ENCODE measurements at places on chromosomes 6 and 20.

DNA sequence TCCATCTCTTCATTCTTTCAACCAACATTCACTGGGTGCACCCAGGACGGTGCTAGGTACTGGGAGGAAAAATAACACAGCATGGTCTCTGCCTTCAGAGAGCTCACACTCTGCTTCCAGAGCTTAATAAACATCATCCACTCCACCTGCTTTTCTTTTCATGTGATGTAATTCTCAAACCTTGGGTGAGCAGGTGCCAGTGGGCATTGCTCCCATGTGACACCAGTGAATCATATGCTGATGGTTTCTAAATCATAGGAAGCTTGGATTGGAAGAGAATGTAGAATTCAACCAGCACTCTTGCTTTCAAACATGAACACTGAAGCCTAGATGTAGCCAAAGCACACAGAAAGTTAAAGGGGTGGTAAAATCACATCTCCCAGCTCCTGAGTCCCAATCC, 189.8 kb downstream of the FOXA2 start:
- DNase-seq = no peak

- DNase-seq = no peak
Observed at GRCh38 chr20:7031222-7031621, 263.7 kb downstream of the BMP2 start.

- no peak for DNase-seq
Observed at GRCh38 chr20:46640536-46641311, 10.5 kb downstream of the SLC13A3 start.

DNA sequence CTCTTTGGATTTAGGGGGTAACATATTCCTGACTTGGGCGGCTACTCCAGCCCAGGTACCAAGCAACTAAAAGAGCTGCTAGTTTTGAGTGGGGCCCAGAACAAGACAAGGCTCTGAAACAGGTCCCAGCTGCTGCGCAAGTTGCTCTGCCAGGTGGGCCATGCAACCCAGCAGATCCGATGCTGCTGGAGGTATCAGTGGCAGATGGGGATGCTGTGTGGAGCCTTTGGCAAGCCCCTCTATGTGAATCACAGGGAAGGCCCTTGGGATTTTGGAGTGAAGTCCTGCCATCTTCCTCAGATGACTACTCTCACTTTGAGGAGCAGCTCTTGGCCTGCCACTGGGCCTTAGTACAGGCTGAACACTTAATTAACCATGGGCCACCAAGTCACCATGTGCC, 43.7 kb upstream of the VSX1 start:
- no peak for DNase-seq

GRCh38 chr20:50824137-50824536, 29.3 kb downstream of the BCAS4 start:
- DNase-seq = no peak
